Stimulated activated CD4-positive, alpha-beta T cell treated with anti-CD3 and anti-CD28 coated beads, Interleukin-1b, Interleukin-23, amount 100 ng/mL, for 24 hours (primary cell): ENCODE measurements at places on chromosomes 7 and 10.

GRCh38 chr7:136869001-136869961 lies 829 bp downstream of the CHRM2 start:
- DNase-seq = no peak

DNA sequence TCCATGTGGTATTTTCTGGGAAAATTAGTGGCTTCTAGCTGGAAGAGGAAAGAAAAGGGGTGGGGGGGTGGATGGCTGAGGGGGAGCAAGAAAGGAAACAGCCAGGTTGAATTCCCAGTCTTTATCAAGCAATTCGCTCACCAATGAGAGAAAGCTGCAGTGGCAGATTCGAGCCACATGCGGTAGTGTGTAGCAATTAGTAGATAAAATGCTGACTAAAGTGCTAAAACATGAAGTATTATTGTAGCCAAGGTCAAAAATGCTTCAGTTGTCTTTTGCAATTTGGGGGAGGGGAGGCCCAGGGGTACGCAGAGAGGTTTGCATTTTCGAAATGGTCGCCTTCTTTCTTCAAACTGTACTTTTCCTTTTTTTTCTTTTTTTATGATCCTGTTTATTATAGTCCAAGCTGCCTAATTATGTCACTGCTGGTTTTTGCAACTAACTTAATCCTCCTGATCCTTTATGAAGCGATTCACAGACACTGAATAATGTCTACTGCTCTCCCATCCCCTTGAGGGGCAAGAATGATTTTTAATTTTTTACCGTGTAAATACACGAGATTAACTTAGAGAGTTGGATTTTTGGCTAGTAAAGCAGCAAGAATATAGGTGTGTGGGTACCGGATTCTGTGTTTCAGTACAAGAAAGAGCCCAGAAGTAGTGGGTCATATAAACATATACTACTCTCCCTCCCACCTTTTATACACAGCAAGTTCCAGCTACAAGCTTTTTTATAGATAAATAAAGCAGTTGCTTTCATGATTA lies 3.6 kb upstream of the ARID5B start:
- DNase-seq = no peak

DNA sequence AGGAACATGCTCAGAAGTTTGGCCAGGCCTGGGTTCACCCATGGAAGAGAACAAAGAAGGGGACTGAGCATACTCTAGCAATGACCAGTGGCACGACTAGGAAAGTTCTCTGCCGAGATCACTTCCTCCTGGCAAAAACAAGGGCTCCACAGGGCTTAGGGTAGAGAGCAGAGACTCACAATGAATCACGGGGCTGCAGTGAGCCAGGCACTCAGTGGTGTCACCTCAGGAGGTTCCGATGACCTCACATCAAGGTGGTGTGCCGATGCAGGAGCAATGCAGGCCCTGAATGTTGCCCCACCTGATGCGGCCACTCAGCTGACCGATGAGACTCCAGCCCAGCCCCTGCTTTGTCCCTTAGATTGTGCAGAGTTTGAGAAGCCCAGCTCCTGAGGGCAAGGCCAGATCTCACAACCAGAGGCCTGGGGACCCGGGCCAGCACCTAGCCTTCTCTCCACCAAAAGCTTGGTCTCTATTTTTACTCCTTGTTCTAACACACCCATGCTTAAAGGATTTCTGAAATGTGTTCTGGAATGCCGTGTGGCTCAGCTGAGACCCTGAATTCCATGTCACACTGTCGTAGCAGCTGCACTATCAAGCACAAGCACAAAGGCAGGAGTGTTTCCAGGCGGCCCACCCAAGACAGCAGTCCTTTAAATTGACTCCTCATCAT lies 60.9 kb downstream of the COBL start:
- DNase-seq = no peak

DNA sequence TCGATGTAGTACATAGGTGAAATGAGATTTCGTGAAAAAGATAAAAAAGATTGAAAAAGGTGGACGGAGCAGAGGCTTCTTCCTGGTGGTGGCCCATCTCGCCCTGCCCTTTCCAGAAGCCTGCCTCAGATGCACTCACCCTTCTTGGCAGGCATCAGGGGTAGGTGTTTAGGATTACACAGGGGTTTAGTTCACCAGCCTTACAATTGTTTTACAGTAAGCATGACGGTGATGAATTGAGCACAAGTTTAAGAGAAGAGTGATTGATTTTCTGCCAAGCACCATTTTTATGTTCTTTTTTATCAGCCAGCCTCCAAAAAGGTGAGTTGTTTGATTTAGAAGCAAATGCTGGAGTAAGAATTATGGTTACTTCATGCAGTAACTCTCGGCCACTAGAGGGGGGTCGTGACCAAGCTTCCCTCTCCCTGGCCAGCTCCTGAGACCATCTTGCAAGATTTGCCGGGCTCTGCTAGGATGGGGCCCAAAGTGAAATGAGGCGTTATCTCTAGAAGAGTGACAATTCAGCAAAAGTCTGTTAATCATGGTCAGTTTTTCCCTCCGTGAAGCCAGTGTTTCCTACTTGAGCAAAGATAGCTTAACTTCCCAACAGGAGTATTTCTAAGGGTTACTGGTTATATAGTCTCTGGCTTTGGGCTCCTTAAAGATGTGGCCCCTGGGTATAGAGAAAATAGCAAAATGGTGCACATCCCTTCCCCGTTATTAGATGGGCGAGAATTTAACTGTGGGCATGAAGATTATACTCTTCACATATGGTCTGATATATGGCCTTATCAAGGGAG lies 228.8 kb downstream of the BMPER start:
- DNase-seq = no peak

DNA sequence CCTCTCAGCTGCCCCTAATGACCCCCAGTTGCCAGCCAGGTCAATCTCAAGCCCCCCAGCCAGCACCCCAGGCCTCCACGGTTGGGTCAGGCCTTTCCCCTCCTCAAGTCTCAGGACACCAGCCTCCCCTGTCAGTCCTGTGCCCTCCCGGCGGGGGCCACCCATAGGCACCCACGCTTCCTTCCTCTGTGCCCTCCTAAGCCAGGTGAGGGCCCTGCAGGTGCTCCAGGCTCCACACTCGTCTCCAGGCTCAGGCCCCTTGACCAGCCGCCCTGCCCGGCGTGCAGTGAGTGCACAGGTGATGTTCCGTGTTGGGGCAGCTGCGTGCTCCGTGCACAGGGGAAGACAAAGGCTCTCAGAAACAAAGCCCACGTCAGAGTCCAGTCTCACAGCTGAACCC lies 26.8 kb upstream of the ADGRA1 start:
- no peak for DNase-seq
